Karpas-422 (cell line): ENCODE measurements at places on chromosomes 16 and 17. TPM values are rescaled to one million over a fixed set of nuclear protein-coding genes. Genes with fewer than 3 reads are reported as not detected.

PLA2G15 gene
- total RNA-seq: 8.7 and 14.3 TPM in 2 replicates

COPZ2 gene
- not detected in 2 replicates for total RNA-seq

- no peak for DNase-seq
Measured at GRCh38 chr16:22924492-22924891, 110.5 kb downstream of the HS3ST2 start.

DNA sequence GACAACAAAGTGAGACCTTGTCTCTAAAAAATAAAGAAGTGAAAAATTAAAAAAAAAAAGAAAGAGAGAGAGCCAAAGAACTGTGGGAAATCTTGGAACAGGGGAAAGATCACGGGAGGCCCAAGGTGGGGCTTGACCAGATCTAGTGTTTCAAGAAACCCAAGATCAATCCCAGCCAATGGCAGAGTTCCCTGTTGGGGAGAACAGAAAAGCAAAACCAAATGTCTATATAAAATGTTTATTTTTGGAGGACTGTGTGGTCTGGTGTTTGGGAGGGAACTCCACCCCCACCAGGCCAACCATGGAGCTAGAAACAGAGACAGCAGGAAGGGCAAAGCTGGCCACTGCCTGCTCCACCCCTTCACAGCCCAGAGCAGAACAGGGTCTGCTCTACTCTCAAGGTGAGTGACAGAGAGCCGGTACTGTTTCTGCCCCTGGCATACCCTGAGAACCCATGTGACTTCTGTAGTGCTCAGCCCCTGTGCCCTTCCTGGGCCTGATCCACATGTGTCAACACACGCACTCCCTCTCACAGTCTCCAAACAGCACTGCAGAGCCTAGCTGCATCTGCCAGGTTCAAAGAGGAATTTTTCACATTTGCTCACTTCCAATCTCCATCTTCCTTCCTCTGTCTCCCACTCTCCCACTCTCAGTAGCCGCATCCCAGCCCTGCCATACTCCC is 3.7 kb downstream of the TMEM101 start:
- no peak for DNase-seq

GRCh38 chr17:4648741-4649140 is 7.3 kb upstream of the ALOX15 start:
- no peak for DNase-seq

GRCh38 chr16:262121-262745 is 13.5 kb downstream of the RGS11 start:
- no peak for DNase-seq

- DNase-seq: no peak
Measured at GRCh38 chr17:70271200-70271599, 101.9 kb downstream of the KCNJ2 start.

GRCh38 chr17:31392002-31392855 is 754 bp downstream of the RAB11FIP4 start:
- no peak for DNase-seq

DNA sequence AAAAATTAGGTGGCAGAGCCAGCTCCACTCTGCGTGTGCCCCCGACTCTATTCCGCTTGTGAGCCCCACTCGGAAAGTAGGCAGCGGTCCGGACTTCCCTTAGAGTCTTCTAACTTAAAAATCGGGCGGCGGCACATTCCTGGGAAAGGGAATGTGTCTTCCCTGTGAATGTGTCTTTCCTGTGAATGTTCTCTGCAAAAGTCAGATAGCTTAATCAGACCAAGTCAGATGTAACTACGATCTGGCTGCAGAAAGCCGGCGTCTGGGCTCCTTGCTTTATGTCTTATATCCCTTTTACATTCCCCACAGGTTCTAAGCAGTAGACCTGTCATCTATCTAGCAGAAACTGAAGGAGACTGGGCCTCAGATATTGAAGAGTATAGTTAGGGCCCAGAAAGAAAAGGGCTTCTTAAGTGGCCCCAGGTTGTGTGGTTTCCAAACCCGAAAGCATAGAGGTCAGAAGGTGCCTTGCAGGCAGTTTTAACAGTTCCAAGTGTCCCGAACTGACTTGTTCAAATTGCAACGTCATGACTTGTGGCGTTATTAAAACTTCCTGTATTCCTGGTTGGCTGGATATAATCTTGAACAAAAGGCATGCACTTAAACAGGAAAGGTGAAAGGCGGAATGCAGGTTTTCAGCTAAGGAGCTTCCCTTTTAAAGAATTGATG is 601 bp downstream of the PHKB start:
- DNase-seq: peak; percentile 84

GRCh38 chr17:73427198-73427597 is 115.4 kb upstream of the CDC42EP4 start:
- no peak for DNase-seq
